ENCODE measurements at places on chromosomes 13 and 19.

DNA sequence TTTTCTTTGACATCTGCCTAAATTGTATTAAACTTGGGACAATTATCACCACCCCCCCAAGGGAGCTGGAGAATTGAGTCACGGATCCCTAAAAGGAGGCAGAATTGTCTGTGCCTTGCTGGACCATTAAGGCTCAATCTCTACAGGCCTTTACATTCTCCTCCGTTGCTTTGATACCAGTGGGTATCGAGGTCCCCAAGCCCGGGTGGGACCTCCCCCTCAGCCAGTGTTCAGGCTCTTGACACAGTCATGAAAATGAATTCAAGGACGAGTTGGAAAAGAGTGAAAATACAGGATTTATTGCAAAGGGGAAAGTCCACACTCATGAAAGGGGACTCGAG is 5.6 kb downstream of the PPP1R15A start:
- no peak for DNase-seq

DNA sequence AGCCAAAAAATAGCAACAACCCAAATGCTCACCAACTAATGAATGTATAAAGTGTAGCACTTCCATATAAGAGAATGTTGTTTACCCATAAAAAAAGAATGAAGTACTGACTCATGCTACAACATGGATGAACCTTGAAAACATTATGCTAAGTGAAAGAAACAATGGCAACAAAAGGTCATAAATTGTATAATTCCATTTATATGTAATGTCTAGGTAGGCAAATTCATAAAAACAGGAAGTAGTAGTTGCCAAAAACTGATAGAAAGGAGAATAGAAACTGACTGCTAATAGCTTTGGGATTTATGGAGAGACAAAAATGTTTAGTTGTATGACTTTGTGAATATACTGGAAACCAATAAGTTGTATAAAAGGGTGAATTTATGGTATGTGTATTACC is 21.6 kb downstream of the MYCBP2 start:
- no peak for DNase-seq

- DNase-seq: no peak
These were observed 574 bp downstream of the CYP2S1 start for GRCh38 chr19:41193430-41194156.

DNA sequence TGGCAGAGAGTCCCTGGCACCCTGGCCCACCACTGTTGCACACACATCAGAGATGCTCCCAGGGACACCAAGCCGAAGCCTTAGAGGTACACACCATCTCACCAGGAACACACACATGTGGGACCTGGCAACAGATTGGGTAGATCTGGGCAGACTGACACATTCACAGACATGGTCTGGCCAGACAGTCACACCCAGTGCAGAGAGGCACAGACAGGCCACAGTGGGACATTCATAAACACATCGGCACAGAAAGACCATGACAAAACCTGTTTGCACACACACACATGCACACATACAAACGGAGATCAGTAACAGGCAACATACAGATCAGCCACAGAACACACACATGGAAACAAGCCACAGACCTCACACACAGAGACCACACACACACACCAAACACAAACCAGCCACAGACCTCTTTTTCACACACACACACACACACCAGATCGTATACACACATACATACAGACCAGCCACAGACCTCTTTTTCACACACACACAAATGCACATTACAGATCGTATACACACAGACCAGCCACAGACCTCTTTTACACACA is 6.3 kb upstream of the JUNB start:
- DNase-seq: no peak

- no peak for DNase-seq
These were observed 12.0 kb downstream of the KHSRP start for GRCh38 chr19:6412447-6413091.

GRCh38 chr19:54107876-54108490 is 5.3 kb downstream of the NDUFA3 start:
- no peak for DNase-seq

GRCh38 chr19:32336259-32337083 is 8.9 kb upstream of the ZNF507 start:
- no peak for DNase-seq
